ENCODE measurements at places on chromosomes 3 and 15.

- DNase-seq, result no peak
Measured at GRCh38 chr3:63352008-63352279, 73.8 kb downstream of the SYNPR start.

GRCh38 chr3:172595664-172596393, 72.6 kb upstream of the TNFSF10 start:
- DNase-seq, result no peak

GRCh38 chr3:103184772-103185171, 750.0 kb downstream of the ZPLD1 start:
- no peak for DNase-seq

DNA sequence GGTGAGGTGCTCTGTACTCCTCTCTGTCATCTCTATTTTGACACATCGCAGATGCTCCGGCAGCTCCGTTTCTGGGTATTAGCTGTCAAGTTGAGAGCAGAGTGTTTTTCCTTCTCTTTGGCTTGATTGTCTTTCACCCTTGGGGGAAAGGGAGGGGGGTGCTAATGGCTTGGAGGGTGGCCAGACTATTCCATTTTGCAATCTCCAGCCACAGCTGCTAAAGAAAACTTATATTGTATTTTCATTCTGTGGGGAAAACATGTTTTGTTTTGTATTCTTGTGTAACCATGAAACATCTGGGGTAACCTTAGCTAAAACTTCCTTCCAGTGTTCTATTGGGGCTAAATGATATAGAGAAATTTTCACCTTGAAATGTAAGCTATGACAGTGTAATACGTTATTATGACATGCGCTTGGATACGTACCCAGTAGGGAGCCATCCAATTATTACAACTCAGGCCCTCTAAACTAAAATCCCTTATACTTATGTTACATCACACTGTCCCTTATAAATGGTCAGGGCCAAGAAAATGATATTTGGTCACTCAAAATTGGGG, 14.0 kb upstream of the LARP6 start:
- no peak for DNase-seq

- no peak for DNase-seq
Measured at GRCh38 chr3:122562923-122563716, 980 bp downstream of the PARP9 start.

GRCh38 chr3:66478960-66479359, 21.9 kb downstream of the LRIG1 start:
- no peak for DNase-seq

DNA sequence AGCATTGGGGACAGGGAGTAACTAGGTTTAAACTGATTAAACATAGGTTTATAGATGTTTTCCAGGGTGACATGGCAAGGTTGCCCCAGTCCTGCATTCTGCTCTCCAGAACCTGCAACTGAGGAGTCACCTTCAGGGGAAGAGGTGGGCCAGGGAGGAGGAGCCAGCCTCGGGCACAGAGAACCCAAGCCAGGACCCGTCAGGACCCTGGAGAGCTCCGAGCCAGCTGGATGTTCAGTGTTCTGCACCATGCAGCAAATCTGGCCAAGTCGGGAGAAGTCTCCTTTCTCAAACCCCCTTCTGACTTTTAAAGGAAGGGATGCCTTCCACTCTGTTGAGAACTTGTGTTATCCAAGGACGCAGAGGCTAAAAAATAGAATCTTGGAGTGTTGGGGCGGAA, 62.1 kb upstream of the SLC6A11 start:
- peak; percentile 11 for DNase-seq

DNA sequence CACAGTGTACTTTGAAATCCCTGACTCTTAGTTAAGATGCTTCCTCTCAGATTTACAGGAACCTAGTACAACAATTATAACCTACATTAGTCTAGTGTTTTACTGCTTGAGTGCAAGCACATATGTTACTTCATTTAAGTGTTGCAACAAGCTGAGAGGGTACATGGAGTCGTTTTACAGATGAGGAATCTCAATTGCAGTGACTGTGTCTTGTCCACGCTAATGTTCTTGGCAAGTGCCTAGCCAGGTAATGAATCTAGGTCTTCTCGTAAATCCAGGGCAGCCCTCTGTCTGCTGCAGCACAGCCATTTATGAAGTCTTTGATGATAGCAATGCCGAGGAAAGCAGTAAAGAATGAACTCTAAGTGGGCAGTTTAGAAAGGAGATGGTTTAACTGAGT, 384.4 kb upstream of the ARPP21 start:
- no peak for DNase-seq

DNA sequence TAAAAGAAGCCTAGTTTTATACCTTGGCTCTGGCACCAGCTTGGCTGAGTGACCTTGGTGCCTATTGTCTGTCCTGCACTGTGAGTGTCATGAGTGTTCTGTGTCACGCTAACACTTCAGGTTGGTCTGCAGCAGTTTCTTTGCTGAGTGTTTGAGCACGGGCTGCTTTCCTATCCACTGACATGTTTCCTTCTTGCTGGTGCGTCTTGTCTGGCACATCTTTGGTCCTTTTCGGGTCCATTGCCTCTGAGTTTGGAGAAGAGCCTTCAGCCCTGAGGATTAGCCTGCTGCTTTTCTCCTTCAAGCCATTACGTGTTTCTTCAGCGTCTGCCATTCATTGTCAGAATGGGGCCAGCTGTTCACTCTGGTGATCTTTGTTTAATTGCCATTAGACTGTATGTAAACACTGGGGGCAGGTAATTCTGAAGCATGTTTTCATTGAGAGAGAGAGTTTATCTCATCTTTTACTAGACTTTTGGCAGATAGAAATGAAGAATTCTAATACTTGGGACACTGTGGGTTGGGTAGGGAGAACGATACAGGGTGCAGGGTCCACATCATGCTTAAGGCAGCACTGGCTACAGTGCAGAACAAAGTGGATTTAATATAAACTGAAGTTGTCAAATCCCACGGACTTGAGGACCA, 55.5 kb downstream of the LRRC28 start:
- DNase-seq, result no peak

- DNase-seq, result no peak
Measured at GRCh38 chr3:80234706-80235105, 466.9 kb upstream of the ROBO1 start.

- DNase-seq, result no peak
Measured at GRCh38 chr15:34606545-34606944, 23.1 kb upstream of the GOLGA8B start.

DNA sequence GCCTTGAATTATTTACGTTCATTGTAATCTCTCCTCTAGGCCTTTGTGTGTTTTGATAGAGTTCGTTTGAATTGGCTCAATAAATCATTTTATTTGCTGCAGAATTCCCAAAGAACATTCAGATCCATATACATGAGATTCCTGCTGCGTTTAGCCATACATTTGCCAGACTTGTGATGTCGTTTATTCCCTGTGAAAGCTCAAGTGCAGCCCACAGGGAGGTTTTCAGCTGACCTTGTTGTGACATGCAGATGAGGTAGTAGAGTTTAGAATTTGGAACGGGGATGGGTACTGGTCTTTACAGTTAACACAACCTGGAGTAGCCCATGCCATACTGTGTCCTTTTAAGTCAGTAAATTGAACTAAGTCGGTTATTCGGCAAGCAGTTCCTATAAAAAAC, at the start of gene C3orf20:
C3orf20 (plus strand) TSS at position 301 of the 400 bp plus-strand sequence. CDS start 7,573 bp downstream, outside the sequence.
- DNase-seq, result no peak

All from activated CD8-positive, alpha-beta memory T cell treated with anti-CD3 and anti-CD28 coated beads for 1 hour (primary cell).